Right forelimb (tissue), 1 donor: ENCODE measurements at places on chromosomes 6 and 20.

DNA sequence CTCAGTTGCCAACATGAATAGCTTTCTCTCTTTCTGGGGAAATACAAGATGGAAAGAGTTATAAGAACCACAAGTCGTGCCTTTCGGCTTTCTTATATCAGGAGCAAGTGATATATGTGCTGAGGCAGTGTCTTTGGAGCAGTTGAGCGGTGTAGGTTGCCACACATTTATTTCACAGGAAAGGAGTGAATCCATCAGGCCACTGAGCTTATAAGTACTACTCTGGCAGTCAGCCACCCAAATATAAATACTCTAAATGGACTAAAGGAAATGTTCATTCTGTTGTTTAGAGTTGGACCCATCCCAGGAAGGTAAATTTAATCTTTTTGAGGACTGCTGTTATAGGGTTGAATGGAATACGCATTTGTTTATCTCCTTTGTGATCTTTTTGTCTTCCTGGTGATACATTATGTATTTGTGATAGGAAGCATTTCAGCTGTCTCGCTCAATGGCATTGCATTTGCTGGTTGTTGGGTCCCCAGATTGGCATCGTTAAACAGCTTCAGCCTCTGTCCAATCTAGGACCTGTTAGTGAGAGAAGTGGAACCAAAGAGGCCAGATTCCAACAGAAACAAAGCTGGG is 139.7 kb downstream of the SOBP start:
- DNase-seq: no peak

- DNase-seq: no peak
These were observed 201.8 kb downstream of the SASH1 start for GRCh38 chr6:148544421-148544820.

DNA sequence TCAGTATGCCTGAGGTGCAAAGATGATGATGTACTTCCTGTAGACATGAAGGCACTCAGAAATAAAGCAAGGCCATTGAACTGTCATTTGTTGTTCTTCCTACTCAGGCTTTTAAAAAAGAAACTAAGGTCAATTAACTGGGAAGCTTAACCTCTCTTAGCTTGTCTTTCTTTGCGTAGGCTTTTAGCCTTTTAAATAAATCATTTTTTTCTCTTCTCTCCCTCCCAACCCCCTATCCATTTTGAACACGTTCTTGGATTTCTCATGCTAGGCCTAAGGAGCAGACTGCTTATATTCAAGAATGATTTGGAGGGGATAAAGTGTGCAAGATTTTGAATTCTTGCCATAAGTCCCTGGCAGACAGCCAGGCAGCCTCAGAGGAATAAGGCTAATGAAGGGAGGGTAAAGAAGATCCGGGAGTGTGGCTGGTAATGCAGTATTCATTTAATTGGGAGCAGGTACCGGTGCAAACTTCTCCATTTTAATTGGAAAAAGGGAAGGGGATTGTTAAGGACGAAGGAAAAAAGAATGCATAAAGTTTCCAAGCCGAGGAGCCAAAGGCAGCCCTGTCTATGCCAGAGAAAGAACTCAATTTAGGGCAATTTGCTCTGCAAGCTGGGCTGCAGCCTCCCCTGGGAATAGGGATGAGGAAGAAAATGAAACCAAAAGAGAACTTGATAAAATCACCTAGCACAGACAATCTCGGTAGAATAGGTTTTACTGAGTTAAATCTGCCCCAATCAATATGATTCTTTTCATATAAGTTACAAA is 343.8 kb upstream of the MMS22L start:
- DNase-seq: peak; percentile 40

DNA sequence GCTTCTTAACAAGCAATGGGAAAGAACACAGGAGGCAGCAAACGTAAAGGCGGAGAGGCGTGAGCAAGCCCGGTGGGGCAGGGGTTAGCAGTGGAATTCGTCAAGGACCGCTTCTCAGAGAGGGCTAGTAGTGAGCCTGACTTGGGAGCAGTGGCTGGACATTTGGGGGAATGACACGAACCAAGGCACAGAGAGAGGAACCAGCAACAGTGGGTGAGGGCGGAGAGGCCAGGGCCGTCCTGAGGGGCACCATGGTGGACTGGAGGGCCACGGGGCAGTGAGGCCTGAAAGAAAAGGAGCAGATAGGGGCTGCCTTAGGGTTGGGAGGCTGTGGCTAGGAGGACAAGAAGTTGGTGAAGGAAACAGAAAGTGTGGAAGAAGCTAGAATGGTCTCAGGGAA is 12.1 kb upstream of the ARID1B start:
- no peak for DNase-seq

DNA sequence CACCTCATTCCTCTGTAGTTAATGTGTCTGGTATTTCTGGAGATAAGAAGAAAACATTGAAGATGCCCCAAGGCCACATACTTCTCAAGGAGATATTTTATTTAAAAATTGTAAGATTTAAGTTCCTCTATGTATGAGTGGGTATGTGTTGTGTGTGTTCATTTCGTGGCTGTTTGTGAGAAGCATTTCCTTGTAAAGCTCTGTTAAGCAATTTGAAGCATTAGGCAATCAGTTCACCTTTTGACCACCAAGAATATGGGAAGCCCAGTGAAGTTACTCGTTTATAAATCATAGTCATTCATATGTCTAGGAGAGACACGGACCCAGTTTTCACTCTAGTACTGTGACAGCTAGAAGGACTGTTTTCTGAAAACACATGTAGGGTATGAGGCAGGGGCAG is 717.6 kb upstream of the MAP3K7 start:
- DNase-seq: no peak

GRCh38 chr20:37278966-37279590 is 10.4 kb upstream of the MANBAL start:
- DNase-seq: no peak

DNA sequence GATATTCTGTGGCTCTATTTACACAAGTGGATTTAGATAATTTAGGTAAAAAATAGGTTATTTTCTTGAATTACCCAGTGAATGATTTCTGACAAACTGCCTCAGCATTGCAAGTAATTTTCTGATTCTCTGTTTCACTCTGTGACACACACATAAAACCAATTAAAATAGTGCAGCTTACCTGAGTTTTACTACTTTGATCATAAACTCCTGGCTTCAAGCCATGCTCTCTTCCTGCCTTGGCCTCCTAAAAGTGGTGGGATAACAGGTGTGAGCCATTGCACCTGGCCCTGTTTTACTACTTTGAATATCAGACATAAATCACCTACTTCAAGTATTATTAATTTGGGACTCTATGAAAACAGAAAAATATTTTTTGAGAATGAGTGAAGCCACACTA is 462.9 kb downstream of the ADGRB3 start:
- DNase-seq: no peak

DNA sequence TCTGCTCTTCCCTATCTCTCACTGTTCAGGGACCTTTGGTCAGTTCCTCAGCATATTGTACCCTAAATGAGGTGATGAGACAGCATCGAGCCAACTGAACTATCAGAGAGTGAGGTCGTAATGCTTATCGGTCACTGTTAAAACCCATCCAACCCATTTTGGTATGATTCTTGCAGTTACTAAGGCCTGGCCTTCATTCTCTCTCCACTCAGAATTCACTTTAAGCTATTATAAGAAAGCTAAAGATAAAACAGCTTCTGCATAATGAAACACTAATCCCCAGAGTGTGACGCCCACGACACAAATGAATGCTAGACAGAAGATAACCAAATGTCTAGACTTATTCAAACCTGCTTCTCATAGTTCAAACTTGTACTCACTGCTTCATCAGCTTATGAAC is 175.8 kb downstream of the GMPR start:
- no peak for DNase-seq

DNA sequence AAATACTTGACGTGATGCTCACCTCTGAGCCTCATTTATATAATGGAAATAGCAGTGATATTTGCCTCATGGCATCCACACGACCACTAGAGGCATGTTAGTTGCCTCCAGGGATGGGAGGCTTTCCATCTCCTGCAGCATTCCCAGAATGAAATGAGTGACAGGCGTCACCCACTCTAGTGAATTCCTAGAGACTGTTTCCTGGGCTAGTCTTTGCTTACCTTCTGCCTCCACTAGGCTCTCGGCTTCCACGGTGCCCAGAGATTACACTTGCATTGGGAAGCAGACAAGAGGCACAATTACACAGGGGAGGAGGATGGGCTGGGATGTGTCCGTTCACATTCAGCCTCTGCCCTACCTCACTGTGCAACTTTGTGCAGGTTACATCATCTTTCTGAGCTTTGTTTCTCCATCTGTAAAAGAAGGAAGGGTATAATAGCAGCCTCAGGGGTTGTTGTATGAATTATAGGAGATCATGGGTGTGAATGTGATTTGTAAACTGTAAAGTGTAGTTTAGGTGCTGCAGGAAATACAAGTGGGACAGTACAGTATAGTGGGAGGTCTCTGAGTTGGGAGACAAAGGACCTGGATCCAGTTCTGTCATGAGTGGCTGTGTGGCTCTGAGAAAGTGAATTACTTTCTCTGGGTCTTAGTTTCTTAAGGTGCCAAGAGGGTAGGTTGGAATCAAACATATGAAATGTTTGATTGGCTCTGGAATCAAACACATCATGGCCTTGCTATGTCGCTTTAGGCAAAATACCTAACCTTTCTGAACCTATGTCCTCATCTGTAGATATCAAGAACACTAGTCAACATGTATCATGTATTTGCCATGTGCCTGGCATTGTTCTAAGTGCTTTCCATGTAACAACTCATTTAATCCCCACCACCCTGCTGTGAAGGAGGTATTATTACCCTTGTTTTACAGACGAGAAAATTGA is 3.6 kb upstream of the VSTM2L start:
- no peak for DNase-seq

DNA sequence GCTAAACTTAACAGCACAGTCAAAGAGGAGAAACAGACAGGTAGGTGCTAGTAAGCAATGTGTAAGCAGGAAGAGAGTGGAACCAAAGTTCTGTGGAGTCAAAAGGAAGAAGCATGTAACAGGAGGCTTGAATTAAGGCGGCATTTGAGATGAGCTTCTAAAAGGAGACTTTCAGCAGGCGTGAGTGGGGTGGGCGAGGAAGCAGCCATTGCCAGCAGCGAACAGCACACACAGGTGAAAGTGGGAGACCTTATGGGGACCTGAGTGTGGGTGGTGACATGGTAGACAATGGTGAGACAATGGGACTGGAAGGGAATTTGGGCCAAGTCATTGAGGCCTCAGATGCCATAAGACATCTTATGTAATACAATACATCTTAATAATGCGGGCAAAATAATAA is 195.0 kb downstream of the PAX1 start:
- DNase-seq: no peak

DNA sequence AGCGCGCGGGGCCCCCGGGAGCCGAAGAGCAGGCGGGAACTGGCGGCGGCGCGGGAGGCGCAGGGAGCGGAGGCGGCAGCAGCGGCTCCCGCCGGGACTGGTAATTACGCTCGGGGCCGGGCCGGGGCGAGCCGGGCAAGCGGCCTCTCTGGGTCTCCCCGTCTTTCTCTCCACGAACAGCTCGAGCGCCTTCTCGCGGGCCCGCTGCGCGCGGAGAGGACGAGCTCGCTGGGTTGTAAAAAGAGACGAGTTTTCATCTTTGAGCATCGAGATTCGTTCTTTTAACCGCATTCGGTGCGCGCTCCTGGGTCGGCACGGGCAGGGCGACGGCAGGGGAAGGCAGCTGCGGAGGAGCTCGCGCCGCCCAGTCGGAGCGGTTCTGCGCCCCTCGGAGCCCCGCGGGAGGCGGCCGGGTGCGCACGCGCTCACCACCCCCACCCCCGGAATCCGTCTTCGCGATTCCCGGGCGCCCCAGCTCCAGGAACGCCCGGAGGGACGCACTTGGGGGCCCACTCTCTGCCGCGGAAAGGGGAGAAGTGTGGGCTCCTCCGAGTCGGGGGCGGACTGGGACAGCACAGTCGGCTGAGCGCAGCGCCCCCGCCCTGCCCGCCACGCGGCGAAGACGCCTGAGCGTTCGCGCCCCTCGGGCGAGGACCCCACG is 38.0 kb downstream of the YTHDF1 start:
- DNase-seq: no peak

- DNase-seq: no peak
These were observed 329 bp upstream of the ZKSCAN3 start for GRCh38 chr6:28349344-28349891.

GRCh38 chr6:149261364-149262040 is 56.0 kb upstream of the TAB2 start:
- no peak for DNase-seq

DNA sequence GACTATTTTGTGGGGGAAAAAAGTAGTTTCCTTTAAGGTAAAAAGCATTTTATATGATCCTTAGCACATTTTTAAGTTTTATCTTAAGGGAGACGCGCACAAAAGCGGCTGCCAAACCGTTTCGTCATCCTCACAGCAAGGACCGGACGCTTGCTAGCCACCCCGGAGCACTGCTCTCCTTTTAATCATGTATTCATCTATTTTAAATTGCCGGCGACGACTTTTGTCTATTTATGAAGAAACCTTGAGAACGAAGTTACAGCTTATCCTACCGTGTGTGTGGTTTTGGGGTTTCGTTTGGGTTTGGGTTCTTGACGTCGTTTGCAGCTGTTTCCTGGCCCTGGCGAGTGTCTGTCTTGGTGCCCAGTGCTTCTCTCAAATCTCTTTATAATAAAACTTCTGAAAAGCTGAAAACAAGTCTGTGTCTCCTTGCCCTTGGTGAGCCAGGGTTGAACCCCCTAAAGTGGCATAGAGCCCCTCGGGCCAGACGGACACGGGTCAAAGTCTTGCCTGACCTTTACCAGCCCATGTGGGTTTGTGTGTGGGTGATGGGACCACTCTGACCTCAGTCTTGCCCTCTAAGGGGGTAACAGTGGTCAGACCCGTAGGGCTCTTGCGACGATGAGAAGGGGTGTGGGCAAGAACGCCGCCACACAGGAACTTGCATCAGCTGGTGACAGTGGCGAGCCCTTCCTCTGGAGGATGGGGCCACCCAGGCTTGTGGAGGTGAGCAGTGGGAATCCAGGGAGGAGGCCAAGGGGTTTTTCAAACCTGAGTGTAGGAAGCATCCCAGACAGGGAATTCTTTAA is 117.6 kb downstream of the JPH2 start:
- DNase-seq: no peak

DNA sequence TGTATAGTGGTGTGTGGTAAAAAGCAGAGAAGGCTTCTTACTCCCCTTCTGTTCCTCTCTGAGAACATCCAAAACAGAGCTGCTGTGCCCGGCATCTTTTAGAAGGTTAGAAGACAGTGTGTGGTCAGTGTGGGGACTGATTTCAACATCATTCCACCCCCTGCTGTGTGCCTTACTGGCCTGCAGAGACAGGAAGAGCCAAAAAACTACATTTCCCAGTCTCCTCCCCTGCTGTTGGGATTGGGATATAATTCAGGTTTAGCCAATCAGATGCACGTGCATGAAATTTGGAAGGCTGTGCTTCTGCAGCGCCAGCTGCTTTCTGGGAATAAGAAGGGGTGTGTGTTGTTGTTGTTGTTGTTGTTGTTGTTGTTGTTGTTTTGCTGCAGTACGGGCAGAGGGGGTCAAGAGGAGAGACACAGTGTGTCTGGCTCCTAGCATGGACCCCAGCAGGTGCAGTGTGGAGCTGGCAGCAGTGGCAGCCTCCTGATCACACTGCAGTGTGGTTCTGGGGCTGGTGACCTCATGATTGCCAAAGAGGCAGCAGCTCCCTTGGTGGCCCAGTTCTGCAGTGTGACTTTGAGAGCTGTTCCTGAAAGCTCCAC is 74.7 kb downstream of the MRPL14 start:
- DNase-seq: no peak
